ENCODE measurements at places on chromosomes 3 and 15.
A peak's percentile ranks its signal among the peaks of the same experiment; 100 is the strongest.

DNA sequence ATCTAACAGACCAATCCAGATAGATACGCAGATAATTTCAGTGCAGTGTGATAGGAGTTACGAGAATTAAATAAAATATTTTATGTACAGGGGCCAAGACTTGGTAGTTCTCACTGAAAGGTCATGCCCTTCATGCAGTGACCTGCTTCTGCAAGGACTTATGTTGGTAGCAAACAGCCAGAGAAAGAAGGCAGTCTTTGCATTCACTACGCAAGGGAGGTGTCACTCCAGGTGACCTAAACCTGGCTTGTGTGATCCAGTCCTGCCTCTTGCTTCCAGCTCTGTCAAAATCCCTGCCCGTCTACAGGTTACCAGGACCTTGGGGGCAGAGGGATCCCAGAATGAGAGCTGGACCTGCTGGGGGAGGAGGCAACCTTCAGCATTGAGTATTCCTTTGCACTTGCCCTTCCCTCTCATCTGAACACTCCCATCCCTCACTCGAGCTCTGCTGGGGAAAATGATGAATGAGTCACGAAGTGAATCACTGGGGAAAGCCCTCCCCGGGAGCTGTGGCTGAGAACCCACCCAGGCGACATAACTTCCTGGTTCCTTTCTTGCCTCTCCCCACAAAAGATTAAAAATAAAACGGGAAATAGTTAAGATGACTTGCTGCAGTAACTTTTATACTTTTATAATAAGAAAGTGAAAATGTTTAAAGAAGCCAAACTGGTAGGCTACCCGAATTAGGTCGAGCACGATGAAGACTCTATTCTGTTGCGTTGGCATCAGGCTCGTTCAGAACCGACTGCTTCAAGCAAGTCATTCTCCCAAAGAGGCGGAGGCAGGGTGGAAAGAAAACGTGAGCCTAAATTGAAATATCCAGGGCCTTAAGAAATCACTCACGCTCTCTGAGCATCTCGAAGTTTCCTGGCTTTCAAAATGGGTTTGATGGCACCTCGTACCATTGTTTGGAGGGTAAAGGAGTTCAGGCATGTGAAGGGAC is 216.1 kb downstream of the SLCO3A1 start:
- DNase-seq = peak; percentile 20

DNA sequence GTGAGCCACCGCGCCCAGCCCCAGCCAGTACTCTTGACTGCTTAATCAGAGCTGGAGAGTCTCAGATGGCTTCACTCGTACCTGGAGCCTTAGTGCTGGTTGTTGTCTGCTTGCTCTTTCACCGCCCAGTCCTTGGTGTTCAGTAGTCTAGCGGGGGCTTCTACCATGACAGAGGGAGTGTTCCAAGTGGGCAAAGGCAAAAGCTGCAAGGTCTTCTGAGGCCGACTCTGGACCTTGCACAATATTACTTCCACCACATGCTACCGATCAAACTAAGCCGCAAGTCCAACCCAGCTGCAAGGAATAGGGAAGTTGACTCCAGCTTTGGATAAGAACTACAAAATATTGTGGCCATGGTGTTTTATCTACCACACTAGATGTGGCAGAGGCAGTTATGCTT is 6.6 kb downstream of the PARL start:
- DNase-seq = no peak

GRCh38 chr15:43383070-43383469 is 12.2 kb downstream of the TUBGCP4 start:
- no peak for DNase-seq

DNA sequence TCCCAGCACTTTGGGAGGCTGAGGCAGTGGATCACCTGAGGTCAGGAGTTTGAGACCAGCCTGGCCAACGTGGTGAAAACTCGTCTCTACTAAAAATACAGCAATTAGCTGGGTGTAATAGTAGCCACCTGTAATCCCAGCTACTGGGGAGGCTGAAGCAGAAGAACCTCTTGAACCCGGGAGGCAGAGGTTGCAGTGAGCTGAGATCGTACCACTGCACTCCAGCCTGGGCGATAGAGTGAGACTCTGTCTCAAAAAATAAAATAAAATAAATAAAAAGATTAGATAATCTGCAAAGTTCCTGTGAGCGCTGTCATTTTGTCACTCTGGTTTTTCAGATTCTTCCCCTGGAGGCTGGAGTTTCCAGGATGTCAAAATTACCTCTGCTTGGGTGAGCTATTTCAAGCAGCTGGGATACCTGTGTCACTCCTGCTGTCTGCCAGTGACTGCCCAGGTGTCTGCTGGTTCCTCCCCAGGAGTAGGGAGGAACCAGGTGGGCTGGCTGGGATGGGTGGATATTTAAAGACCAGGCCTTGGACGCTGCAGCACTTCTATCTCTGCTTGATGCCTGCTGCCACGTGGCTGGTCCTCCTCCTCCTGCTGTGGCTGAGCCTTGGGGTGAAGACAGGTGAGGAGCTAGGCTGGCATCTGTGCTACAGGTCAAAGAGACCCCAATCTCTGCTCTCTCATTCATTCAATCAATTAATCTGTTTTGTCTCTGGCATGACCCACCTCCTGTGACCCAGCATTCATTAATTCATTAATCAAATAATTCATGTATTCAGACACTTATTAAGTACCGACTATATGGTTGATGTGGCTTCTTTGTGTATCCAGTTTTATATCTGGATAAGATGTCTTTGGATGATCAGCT is 19.5 kb upstream of the MUC20 start:
- no peak for DNase-seq

GRCh38 chr3:5170975-5171374 is 16.5 kb upstream of the EDEM1 start:
- no peak for DNase-seq

- DNase-seq = no peak
Measured at GRCh38 chr3:99970198-99970597, 144.1 kb downstream of the FILIP1L start.

- DNase-seq = no peak
Measured at GRCh38 chr15:69002783-69003182, 11.7 kb upstream of the NOX5 start.

Measured in AG09309 (cell line).